ENCODE measurements at places on chromosomes 7 and 10. TPM values are rescaled to one million over a fixed set of nuclear protein-coding genes. Genes with fewer than 3 reads are reported as not detected.

PTPRE gene
- total RNA-seq: 18.1 TPM

TAS2R41 gene
- 1.0 TPM for total RNA-seq

SPDYE6 gene
- 0.38 TPM for total RNA-seq

ACBD7 gene
- 1.6 TPM for total RNA-seq

LAMB1 gene
- 14.3 TPM for total RNA-seq

SAP25 gene
- total RNA-seq: 1.0 TPM

MLXIPL gene
- 1.00 TPM for total RNA-seq

MUC12 gene
- 3.4 TPM for total RNA-seq

DCLRE1A gene
- 12.8 TPM for total RNA-seq

EPO gene
- 0.11 TPM for total RNA-seq

ZYX gene
- 32.8 TPM for total RNA-seq

SRRM3 gene
- total RNA-seq: 9.0 TPM

ITGA8 gene
- 20.7 TPM for total RNA-seq

DNA sequence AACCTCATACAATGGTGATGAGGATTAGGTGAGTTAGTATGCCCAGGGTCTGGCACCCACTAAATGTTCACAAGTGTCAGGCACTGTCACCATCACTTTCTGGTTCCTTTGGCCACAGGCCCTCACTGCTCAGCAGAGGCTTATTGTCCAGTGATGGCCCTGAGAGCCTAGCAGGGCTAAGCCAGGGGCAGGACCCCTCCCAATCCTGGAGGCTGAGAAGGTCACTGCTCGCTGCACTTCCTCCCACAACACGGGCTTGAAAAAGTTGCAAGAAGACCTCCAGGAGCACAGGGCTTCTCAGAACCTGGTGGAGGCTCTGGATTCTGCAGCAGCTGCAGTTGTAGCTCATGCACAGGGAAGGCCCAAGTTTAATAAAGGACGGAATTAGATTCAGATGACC, 48.1 kb downstream of the DRGX start:
- ATAC-seq: no peak

GRCh38 chr7:101681170-101682007, 52.3 kb upstream of the MYL10 start:
- peak; percentile 85 for ATAC-seq

DNA sequence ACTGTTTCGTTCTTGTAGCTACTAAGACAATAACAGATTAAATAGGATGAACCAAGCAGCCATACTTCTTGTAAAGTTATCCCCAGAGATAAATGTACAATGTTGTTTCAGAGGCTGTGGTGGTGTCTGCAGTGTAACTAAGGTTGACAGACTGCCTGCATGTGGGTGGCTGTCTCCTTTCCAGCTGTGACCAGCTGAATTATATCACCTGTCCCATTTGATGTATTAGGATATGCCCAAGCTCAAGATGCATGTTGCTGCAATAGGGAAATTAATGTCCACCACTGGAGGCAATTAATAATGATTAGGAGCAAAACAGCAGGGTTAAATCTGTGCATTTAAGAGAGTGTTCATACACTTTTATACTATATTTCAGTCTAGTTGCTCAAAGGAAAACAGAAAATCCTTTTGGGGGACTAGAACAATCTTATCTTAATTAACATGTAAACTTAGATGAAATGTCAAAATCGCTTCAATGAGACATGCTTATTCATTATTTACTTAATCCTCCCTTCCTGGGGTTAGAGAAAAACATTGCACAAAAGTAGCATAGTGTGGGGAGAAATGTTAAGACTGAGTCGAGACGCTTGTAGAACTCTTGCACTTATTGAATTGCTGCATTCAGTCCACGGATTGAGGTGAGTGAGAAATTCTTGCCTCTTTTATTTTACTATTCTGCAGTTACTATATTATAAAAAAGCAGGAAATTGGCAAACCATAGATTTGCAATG, 269.0 kb downstream of the SNX10 start:
- no peak for ATAC-seq

DNA sequence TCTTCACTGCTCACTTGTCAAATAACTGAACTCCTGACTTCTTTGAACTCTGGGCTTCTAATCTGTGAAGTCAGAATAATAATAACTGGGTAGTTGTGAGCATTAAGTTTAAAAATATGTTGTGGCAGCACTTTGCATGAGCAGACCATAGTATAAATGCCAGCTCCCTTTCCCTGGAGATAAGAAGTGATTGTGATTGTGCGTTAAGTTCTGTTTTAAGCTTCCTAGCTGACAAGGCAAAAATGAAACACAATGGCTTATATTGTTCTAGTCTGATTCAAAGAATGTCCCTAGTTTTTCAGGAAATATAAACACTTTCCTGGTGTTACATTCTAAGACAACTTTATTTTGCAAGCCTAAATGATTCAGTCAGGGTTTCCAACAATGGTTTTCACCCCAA, 61.8 kb downstream of the PTPRE start:
- ATAC-seq: no peak

- no peak for ATAC-seq
Observed at GRCh38 chr10:33453081-33454025, 118.9 kb upstream of the NRP1 start.

DNA sequence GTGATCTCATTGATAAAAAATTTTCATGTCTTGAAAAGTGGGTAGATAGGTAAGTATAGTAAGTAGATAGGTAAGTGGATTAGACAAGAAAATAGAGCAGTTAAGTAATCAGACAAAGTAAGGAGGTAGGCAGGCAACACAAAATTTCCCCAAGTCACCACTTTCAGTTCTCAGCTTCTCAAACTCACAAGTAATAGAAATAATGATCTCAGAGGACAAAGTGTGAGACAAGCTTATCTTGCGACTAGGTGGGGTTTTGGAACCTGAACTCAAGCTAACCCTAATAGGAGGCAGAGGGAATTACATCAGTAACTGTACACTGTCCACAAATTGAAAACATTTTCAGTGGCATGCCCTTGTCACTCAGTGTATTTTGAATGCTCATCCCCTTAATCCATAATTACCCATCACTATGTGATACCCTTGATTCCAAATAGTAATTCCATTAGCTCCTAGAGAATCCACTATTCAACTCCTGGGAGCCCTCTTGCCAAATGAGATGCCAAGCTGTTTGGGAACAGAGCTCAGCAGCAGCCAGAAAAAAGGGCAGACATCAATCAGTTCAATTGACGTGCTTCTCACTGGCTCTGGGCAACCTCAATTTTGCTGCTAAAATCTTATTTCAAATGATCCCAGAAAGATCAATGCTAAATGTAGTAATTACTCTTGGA, 703.2 kb downstream of the XPNPEP1 start:
- ATAC-seq: no peak

- ATAC-seq: no peak
Observed at GRCh38 chr10:103720328-103720963, 134.9 kb downstream of the SH3PXD2A start.

GRCh38 chr7:2050511-2050866, 182.3 kb downstream of the MAD1L1 start:
- no peak for ATAC-seq

- peak; percentile 26 for ATAC-seq
Observed at GRCh38 chr10:110311357-110311949, 6.7 kb upstream of the SMNDC1 start.

GRCh38 chr7:101235522-101235921, 2.1 kb downstream of the CLDN15 start:
- no peak for ATAC-seq

DNA sequence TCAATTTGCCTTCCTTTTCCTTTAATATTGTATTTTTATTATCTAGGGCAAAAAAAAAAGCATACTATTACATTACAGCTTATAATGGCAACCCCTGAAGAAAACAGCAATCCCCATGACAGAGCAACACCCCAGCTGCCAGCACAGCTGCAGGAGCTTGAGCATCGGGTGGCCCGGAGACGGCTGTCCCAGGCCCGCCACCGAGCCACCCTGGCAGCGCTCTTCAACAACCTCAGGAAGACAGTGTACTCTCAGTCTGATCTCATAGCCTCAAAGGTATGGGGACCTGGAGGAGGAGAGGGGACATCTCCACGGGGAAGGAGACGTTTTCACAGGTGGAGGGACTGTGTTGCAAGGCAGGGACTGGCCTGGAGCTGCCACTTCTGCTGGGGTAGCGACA, 6.8 kb downstream of the STRA8 start:
- no peak for ATAC-seq

GRCh38 chr7:137664846-137665245, 181.9 kb downstream of the DGKI start:
- no peak for ATAC-seq

GRCh38 chr7:150971242-150972022, 6.7 kb downstream of the KCNH2 start:
- ATAC-seq: peak; percentile 75

GRCh38 chr7:155190688-155191087, 107.0 kb upstream of the INSIG1 start:
- peak; percentile 70 for ATAC-seq

DNA sequence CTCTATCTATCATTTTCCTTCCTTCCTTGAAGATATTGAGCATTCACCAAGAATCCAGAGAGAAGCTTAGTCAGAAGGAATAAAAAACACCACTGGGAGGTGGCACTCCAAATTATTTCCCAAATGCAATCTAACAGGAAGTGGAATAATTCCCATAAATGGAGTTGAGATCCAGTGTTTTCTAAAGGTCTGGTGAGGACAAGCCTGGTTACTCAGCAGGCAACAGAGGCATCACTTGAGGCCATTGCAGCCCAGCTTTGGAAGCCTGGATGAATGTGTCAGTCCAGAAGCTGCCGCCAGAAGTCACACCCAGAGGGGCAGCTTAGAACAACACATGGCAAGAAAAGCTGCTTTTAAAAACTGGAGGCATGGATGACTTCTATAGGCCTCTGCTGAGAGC, 288.9 kb upstream of the KLF6 start:
- ATAC-seq: no peak

DNA sequence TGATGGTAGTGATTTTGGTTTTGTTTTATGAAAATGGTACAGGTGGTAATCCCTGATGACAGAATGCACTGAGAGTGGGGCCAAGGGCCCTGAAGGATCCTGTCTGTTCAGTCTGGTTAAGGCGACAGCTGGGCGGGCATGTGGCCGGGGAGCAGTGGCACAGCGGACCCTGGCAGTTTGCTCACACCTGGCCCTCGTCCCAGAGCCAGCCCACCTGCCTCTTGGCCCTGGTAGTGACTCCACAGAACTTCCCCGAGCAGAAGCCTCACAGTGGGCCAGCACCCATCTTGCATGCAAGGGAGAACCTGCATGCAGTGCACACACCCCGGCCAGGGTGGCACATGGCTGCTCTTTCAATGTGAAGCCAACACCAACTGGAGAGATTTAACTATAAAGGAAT, 82.8 kb downstream of the ALOX5 start:
- ATAC-seq: no peak

GRCh38 chr10:130820880-130821482, 490.5 kb downstream of the TCERG1L start:
- ATAC-seq: no peak

DNA sequence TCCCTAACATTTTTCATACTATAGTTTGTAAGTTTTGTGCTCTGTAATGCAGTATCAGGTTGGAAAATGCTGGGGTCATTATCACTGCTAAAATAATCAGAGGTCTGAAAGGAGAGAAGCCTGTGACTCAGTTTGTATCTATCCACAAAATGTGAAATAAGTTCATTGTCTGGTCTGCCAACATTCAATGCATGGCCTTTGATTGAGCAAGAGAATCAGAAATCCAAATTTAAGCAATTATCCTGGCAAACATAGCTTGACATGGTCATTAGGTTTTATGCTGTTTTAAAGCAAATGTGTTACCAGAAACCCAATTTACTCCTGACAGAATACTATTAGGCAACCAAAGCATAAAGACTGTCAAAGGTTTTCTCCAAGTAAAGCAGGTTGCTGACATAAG, 709.7 kb upstream of the SEMA3D start:
- ATAC-seq: no peak

- ATAC-seq: no peak
Observed at GRCh38 chr7:31549611-31550010, 35.7 kb downstream of the ITPRID1 start.

GRCh38 chr7:73770002-73770859, at the start of gene CLDN3:
Gene CLDN3, minus strand, starts transcription at chr7:73770270. Its CDS starts 221 bp downstream, at chr7:73770049.
- ATAC-seq: peak; percentile 95

GRCh38 chr7:36057323-36057722, 95.7 kb upstream of the EEPD1 start:
- no peak for ATAC-seq

Data from motor neuron (in vitro differentiated cells).